Activated naive CD8-positive, alpha-beta T cell treated with anti-CD3 and anti-CD28 coated beads, Interleukin-2, amount 10 ng/mL, durations not matched to agents 7 days and 5 days (primary cell): ENCODE measurements at places on chromosomes 3 and 15. TPM values are rescaled to one million over a fixed set of nuclear protein-coding genes. Genes with fewer than 3 reads are reported as not detected.

The UCN2 gene
- total RNA-seq, result not detected

The TNK2 gene
- total RNA-seq, result 166 TPM

The ZNF774 gene
- total RNA-seq, result 1.6 TPM

The NLGN1 gene
- not detected for total RNA-seq

The TLR9 gene
- 2.0 TPM for total RNA-seq

The OR5H15 gene
- not detected for total RNA-seq

The LCTL gene
- total RNA-seq, result not detected

- no peaks in the 10 kb centered on the region for H3K4me1 ChIP-seq
- DNase-seq, result no peak
- H3K4me3 ChIP-seq, result no peak overlapping the region
- no peaks in the 10 kb centered on the region for H3K36me3 ChIP-seq
- peaks cover 7% of the 10 kb centered on the region for H3K27me3 ChIP-seq
- H3K27ac ChIP-seq, result no peak overlapping the region
Observed at GRCh38 chr15:38050529-38051448, 116.3 kb downstream of the TMCO5A start.

- H3K36me3 ChIP-seq, result no peaks in the 10 kb centered on the region
- no peak overlapping the region for H3K4me3 ChIP-seq
- DNase-seq, result no peak
Observed at GRCh38 chr3:22939349-22939748, 263.8 kb upstream of the UBE2E2 start.

GRCh38 chr3:23085261-23085660, 117.9 kb upstream of the UBE2E2 start:
- no peak overlapping the region for H3K4me3 ChIP-seq

- no peak overlapping the region for H3K27ac ChIP-seq
- DNase-seq, result no peak
- H3K27me3 ChIP-seq, result peaks cover 21% of the 10 kb centered on the region
- no peak overlapping the region for H3K4me3 ChIP-seq
Observed at GRCh38 chr3:61311044-61311443, 59.8 kb upstream of the FHIT start.

- H3K4me1 ChIP-seq, result no peaks in the 10 kb centered on the region
- H3K27ac ChIP-seq, result no peak overlapping the region
- H3K36me3 ChIP-seq, result no peaks in the 10 kb centered on the region
- no peak overlapping the region for H3K4me3 ChIP-seq
- no peak for DNase-seq
- no peaks in the 10 kb centered on the region for H3K27me3 ChIP-seq
Observed at GRCh38 chr3:163721596-163721995, 1356.7 kb downstream of the SI start.

GRCh38 chr3:194198938-194199337, 63.0 kb downstream of the HES1 start:
- no peak for DNase-seq
- H3K27me3 ChIP-seq, result peaks cover 30% of the 10 kb centered on the region
- H3K4me3 ChIP-seq, result no peak overlapping the region

DNA sequence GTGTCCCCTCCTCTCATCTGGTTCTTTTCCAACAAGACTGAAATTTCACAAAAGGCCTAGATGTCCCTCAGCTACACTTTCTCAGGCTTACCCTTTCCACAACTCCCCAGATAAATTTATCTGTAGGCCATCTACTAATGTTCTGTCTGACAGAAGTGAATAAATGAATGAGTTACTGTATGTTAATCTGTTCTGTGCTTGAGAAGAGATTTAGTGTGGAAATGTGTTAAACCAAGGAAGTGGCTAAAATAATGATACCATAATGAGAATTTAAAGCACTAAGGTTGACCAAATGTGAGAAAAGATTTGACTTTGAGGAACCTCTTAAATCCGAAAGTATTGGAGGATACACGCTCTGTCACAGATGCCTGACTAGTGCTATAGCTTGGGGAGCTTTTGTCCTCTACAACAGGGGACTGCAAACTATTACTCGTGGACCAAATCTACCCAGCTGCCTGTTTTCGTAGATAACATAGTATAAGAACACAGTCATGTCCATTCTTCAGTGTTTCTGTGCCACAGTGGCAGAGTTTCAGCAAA, 74.8 kb upstream of the P2RY1 start:
- no peak for DNase-seq
- no peaks in the 10 kb centered on the region for H3K36me3 ChIP-seq
- H3K27me3 ChIP-seq, result no peaks in the 10 kb centered on the region
- H3K4me1 ChIP-seq, result no peaks in the 10 kb centered on the region

- peaks cover 5% of the 10 kb centered on the region for H3K36me3 ChIP-seq
- H3K27ac ChIP-seq, result no peak overlapping the region
- no peak for DNase-seq
- no peaks in the 10 kb centered on the region for H3K27me3 ChIP-seq
Observed at GRCh38 chr15:69718436-69718835, 265.8 kb downstream of the RPLP1 start.

- H3K4me1 ChIP-seq, result peaks cover 19% of the 10 kb centered on the region
- H3K4me3 ChIP-seq, result peak overlapping the region; percentile 13
- H3K27ac ChIP-seq, result no peak overlapping the region
Observed at GRCh38 chr3:169666376-169667165, 3.1 kb upstream of the MECOM start.

GRCh38 chr3:79329154-79329553, 438.6 kb downstream of the ROBO1 start:
- no peak for DNase-seq
- no peaks in the 10 kb centered on the region for H3K36me3 ChIP-seq
- no peaks in the 10 kb centered on the region for H3K4me1 ChIP-seq
- no peaks in the 10 kb centered on the region for H3K27me3 ChIP-seq
- no peak overlapping the region for H3K4me3 ChIP-seq

- no peak overlapping the region for H3K4me3 ChIP-seq
- DNase-seq, result no peak
- no peaks in the 10 kb centered on the region for H3K36me3 ChIP-seq
- no peak overlapping the region for H3K27ac ChIP-seq
Observed at GRCh38 chr3:139916271-139916670, 18.7 kb upstream of the CLSTN2 start.

DNA sequence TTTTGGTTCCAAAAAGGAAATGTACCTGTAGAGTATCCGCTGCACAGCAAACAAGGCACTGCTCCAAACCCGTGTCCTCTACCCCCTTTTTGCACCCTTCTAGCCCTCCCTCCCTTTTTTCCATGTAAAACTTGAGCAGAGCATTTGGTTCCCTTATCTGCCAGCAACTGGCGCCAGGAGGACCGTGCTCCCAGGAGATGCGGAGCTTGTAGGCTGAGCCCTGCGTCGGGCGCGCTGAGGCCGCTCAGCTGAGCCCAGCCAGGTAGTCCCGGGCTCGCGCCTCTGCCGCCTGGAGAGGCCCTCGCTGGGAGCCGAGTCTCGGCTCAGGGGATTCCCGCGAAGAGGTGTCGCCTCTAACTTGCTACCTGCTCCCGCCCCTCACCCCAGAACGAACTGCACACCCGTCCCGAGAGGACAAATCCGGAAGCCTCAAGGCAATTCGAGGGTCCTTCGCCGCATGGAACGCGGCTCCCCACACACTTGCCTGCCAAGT, 575 bp downstream of the TRPM7 start:
- H3K36me3 ChIP-seq, result peaks cover 27% of the 10 kb centered on the region
- peak overlapping the region; percentile 99 for H3K4me3 ChIP-seq
- peak overlapping the region; percentile 97 for H3K27ac ChIP-seq
- peaks cover 33% of the 10 kb centered on the region for H3K4me1 ChIP-seq
- DNase-seq, result peak; percentile 71
- no peaks in the 10 kb centered on the region for H3K27me3 ChIP-seq

GRCh38 chr15:67114846-67115585, 49.6 kb downstream of the SMAD3 start:
- peak overlapping the region; percentile 56 for H3K27ac ChIP-seq
- DNase-seq, result peak; percentile 20
- H3K4me3 ChIP-seq, result no peak overlapping the region
- peaks cover 30% of the 10 kb centered on the region for H3K36me3 ChIP-seq

DNA sequence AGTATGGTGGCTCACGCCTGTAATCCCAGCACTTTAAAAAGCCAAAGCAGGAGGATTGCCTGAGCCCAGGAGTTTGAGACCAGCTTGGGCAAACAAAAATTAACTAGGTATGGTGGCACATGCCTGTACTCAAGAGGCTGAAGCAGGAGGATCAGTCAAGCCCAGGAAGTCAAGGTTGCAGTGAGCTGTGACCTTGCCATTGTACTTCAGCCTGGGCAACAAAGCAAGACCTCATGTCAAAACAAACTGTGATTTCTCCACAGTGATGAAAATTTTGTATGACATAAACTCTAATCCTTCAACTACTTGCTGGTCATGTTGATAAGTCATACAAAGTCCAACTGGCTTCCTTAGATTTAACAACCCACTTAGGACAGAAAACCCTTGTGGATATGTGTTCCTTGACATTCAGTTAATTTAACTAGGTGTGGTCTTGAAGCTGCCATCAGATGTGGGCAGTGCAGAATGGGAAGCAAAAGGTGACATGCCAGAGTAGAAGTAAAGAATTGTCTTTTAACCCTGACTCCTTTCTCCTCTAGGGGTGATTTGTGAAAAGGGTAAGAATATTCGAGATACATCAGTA, 263.3 kb downstream of the PTPRG start:
- no peaks in the 10 kb centered on the region for H3K4me1 ChIP-seq
- no peaks in the 10 kb centered on the region for H3K36me3 ChIP-seq
- no peaks in the 10 kb centered on the region for H3K27me3 ChIP-seq
- no peak overlapping the region for H3K27ac ChIP-seq

GRCh38 chr3:107690522-107691138, 167.9 kb downstream of the BBX start:
- peaks cover 1% of the 10 kb centered on the region for H3K36me3 ChIP-seq
- H3K27ac ChIP-seq, result no peak overlapping the region
- peaks cover 1% of the 10 kb centered on the region for H3K4me1 ChIP-seq

- no peak overlapping the region for H3K27ac ChIP-seq
- no peaks in the 10 kb centered on the region for H3K36me3 ChIP-seq
- no peak for DNase-seq
- H3K4me3 ChIP-seq, result no peak overlapping the region
- H3K27me3 ChIP-seq, result peaks cover 22% of the 10 kb centered on the region
Observed at GRCh38 chr3:128546646-128547045, 53.6 kb upstream of the GATA2 start.

DNA sequence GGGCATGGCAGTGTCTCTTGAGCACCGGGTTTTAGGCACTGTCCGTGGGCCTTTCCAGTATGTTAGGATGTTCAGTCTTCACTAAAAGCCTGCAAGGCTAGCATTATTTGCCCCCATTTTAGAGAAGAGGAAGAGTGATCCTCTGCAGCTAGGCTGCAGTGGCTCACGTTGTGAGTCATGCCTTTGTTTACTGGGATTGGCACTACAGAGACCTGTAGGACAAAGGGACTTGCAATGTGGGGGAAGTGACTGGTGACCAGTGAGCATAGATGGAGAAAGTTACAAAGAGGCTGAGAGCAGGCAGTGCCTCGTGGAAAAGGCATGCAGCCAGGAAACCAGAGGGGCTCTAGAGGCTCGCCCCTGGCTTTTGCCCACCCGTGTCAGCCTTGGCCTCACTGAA, 26.8 kb upstream of the CPNE9 start:
- H3K36me3 ChIP-seq, result peaks cover 24% of the 10 kb centered on the region
- no peak overlapping the region for H3K27ac ChIP-seq
- DNase-seq, result no peak
- H3K27me3 ChIP-seq, result no peaks in the 10 kb centered on the region

- H3K36me3 ChIP-seq, result peaks cover 26% of the 10 kb centered on the region
- peaks cover 56% of the 10 kb centered on the region for H3K4me1 ChIP-seq
- no peak for DNase-seq
- H3K27ac ChIP-seq, result peak overlapping the region; percentile 88
- H3K4me3 ChIP-seq, result peak overlapping the region; percentile 72
Observed at GRCh38 chr3:128804811-128805155, 74.6 kb upstream of the ACAD9 start.

- H3K4me1 ChIP-seq, result peaks cover 2% of the 10 kb centered on the region
- no peaks in the 10 kb centered on the region for H3K36me3 ChIP-seq
- no peak overlapping the region for H3K27ac ChIP-seq
- DNase-seq, result no peak
Observed at GRCh38 chr3:32593903-32594525, 23.4 kb upstream of the DYNC1LI1 start.

- H3K4me1 ChIP-seq, result peaks cover 5% of the 10 kb centered on the region
- peaks cover 18% of the 10 kb centered on the region for H3K27me3 ChIP-seq
- H3K4me3 ChIP-seq, result peak overlapping the region; percentile 20
- no peaks in the 10 kb centered on the region for H3K36me3 ChIP-seq
- no peak overlapping the region for H3K27ac ChIP-seq
Observed at GRCh38 chr15:101521591-101521990, 32.1 kb upstream of the PCSK6 start.
